Left ventricle myocardium inferior (tissue), 1 donor: ENCODE measurements at places on chromosomes 5 and 9. TPM values are rescaled to one million over a fixed set of nuclear protein-coding genes. Genes with fewer than 3 reads are reported as not detected.

DNA sequence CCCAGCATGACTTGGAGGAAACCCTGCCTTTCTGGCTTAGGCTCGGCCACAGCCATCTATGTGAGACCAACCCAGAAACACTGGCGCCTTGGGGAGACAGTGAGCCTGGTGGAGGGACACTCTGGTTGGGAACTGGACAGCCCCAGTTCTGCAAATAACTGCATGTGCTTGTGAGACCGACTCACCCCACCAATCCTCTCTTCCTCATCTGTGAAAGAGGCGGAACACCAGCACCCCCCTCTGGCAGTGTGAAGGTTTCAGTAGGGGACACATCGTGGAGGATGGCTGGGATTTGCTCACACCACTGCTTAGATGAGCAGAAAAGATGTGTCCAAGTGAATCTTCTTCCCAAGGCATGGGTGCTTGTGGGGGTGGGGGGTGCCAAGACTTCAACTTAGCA lies 43.4 kb upstream of the N4BP3 start:
- DNase-seq, result no peak

DNA sequence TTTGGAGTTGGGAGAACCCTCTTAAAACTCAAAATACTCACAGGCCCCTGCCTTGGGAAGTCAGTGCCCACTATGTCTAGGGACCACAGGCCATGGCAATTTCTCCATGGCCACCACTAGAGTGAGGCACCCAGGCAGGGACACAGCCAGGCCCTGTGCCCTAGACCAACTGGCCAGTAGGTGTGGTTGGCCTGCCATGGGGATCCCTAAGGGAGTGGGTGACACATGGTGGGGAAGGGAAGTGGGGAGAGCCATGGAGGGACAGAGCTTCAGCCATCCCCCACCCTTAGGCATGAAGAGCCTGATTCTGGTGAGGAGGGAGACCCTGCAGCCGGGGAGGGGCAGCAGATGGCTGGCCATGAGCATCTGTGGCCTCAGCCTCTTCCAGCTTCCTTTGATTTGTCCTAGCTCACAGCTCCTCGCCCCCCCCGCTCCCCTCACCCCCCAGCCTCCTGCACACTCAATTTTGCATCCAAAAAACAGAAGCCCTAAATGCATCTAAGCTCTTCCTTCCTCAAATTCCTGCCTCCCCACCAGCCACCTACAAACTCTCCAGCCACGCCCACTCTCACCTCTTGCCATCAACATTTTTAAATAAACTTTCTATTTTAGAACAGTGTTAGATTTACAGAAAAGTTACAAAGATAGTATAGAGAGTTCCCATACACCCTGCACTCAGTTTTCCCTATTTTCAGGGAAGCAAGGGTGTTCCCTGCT lies 1.6 kb upstream of the DBN1 start:
- no peak for DNase-seq

GRCh38 chr5:65832603-65833228 lies 93.7 kb upstream of the ERBIN start:
- DNase-seq, result no peak

GRCh38 chr5:156438076-156438475 lies 111.1 kb downstream of the SGCD start:
- no peak for DNase-seq

Gene FGD3
- total RNA-seq, result 1.8 TPM
